Right lobe of liver (tissue), 6 donors: ENCODE measurements at places on chromosomes 4 and X.

GRCh38 chr4:61451935-61452334 lies 251.8 kb downstream of the ADGRL3 start:
- no peaks in the 10 kb centered on the region for H3K4me1 ChIP-seq
- no peak for DNase-seq
- no peaks in the 10 kb centered on the region for H3K27me3 ChIP-seq
- no peak overlapping the region for H3K4me3 ChIP-seq

GRCh38 chr4:78569306-78569821 lies 17.8 kb downstream of the ANXA3 start:
- H3K27ac ChIP-seq, result no peak overlapping the region
- no peaks in the 10 kb centered on the region for H3K36me3 ChIP-seq
- H3K27me3 ChIP-seq, result no peaks in the 10 kb centered on the region
- DNase-seq, result no peak
- no peak overlapping the region for H3K4me3 ChIP-seq

DNA sequence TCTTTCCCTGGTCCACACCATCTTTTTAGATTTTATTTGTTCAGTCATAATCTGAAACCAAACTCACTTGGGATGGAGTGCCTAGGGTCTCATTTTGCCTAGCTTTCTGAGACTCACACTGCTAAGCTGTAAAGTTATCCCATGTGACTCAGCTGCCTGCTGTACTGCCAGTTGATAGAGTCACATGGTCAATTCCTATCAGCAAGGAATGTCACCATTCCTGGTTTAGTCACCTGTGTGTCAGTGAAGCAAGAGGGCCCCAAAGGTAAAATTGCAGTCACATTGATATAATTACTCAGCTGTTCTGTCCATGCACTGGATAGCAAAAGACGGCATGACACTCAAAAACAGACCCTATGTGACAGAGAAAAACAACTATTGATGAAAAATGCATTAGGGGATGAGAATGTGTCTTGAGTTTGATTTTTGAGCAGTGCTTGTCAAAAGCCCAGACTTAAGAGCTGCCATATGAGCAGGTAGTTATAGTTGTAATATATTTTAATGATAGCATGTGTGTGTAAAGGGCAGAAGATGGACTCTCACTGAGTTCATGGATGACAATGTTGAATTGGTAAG lies 413.2 kb downstream of the PPARGC1A start:
- no peak overlapping the region for H3K27ac ChIP-seq
- no peaks in the 10 kb centered on the region for H3K36me3 ChIP-seq
- no peak overlapping the region for H3K4me3 ChIP-seq
- DNase-seq, result no peak
- H3K27me3 ChIP-seq, result no peaks in the 10 kb centered on the region
- no peaks in the 10 kb centered on the region for H3K4me1 ChIP-seq

GRCh38 chr4:158824425-158825274 lies 55.8 kb downstream of the FNIP2 start:
- no peaks in the 10 kb centered on the region for H3K36me3 ChIP-seq
- H3K4me3 ChIP-seq, result no peak overlapping the region
- peak overlapping the region; percentile 77 for H3K27ac ChIP-seq
- no peaks in the 10 kb centered on the region for H3K4me1 ChIP-seq

DNA sequence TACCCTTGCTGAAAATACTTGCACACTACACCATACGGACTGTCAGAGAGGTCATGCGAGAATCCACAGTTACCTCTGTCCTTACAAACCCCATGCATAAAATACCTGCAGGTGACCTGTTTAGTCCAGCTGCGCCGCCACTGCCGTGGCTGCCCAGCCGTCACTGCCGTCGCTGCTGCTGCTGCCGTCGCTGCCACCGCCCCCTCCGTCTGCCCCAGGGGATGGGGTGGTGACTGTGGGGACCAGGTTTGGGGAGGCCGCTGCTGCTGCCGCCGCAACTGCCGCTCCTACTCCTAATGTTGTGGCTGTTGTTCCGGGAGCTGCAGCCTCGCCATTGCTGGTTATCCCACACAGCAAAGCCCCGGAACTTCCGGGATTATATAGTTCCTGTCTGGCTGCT lies 141.8 kb upstream of the ZCCHC13 start:
- no peak for DNase-seq
- H3K4me1 ChIP-seq, result no peaks in the 10 kb centered on the region
- no peak overlapping the region for H3K4me3 ChIP-seq

DNA sequence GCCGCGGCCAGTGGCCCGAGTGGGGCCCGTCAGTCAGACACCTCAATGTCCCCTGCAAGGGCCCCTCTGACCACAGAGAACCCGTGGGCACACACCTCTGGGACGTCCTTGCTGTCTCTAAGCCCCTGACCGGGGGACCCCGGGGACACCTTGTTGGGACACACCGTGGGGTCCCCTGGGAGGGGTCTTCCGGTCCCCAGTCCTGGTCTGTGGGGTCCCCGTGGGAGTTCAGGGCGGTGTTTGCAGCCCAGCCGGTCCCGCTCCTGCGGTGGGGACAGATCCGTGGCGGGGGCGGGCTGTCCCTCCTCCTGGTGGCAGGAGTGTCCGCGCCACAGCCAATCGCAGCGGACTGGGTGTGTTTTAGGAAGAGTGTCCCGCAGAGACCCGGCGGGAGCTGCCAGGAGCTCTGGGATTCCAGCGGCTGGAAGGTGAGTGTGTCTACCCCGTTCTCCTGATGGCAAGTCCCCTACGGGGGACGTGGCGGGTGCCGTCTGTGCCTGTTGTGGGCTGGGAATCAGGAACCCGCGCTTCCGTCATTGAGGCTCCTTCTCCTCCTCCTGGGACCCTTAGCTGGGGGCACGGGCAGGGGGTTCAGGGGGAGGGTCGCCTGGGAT lies 5.1 kb upstream of the PLCXD1 start:
- no peaks in the 10 kb centered on the region for H3K4me1 ChIP-seq
- H3K4me3 ChIP-seq, result peak overlapping the region; percentile 65
- DNase-seq, result peak; percentile 95
- H3K36me3 ChIP-seq, result no peaks in the 10 kb centered on the region
- peak overlapping the region; percentile 18 for H3K27ac ChIP-seq

GRCh38 chr4:80253510-80253909 lies 13.0 kb upstream of the FGF5 start:
- no peak for DNase-seq
- H3K4me1 ChIP-seq, result no peaks in the 10 kb centered on the region
- no peak overlapping the region for H3K27ac ChIP-seq
- H3K27me3 ChIP-seq, result no peaks in the 10 kb centered on the region

GRCh38 chr4:113069212-113069892 lies 19.9 kb downstream of the ANK2 start:
- DNase-seq, result peak; percentile 23
- no peaks in the 10 kb centered on the region for H3K36me3 ChIP-seq
- peak overlapping the region; percentile 96 for H3K27ac ChIP-seq
